ENCODE measurements at places on chromosomes 7 and 10.

GRCh38 chr7:45122975-45123860, 11.7 kb upstream of the TBRG4 start:
- DNase-seq = no peak

DNA sequence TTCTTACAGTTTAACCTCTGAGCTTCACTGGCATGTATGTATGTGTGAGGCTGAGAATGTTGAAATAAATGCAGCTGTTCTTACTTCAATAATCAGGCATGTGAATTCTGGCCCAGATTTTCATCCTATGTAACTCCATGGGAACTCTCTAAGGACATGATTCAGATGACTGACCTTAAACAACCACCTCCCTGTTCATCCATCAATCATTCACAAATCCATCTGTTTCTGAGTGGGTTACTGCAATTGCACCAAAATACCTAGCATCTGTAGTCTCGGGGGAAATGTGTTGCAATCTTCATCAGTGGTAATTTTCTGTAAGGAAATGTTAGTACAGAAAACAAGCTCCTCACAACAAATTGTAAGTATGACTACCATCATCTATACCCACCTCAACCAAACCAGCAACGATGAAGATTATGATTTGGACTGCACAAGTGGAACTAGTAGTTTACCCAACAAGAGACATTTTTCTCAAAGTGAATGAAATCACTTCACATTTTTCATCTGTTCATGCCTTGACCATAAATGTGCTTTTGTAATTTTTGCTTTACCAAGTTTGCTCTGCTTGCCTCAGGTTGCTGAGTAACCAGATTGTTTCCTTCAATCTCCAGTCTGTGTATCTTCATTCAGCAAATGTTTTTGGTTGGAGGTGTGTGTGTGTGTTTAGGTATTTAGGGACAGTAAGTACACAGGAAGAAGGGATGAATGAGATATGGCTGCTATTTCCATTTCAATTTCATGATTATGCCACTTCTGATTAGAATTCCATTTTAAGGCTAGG, 65.7 kb upstream of the FZD8 start:
- no peak for DNase-seq

- DNase-seq = no peak
Measured at GRCh38 chr7:138934861-138935260, 46.3 kb downstream of the KIAA1549 start.

DNA sequence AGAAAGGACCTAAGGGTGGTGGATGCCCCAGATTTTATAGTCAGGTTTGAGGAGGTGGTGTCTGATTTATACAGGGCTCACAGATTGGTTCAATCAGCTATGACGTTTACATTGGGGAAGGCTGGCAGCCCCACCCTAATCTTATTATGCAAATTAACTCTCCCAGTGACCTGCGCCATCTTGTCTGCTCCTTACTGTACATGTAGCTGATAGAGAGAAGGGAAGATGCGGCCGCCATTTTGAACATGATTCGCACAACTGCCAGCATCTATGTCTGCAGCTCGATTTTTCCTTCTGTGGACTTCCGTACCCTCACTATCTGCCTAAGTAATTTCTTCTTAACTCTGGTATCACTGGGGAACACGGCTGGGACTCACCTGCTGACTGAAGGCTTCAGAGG, 619.0 kb upstream of the DPP6 start:
- no peak for DNase-seq

GRCh38 chr10:67257018-67257417, 331.2 kb downstream of the LRRTM3 start:
- DNase-seq = no peak

DNA sequence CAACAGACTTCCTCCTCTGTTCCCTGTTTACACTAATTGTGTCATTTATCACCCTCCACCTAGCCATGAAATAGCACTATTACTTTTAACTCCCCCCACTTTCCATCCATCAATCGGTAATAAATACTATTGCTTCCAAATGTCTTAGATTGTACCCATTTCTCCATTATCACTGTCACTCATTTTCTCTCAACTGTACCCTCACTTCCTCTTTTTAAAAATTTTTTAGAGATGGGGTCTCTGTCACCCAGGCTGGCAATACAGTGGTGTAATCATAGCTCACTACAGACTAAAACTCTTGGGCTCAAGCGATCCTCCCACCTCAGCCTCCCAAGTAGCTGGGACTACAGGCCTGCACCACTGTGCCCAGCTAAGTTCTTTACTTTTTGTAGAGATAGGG, 123.5 kb upstream of the EGR2 start:
- DNase-seq = no peak

DNA sequence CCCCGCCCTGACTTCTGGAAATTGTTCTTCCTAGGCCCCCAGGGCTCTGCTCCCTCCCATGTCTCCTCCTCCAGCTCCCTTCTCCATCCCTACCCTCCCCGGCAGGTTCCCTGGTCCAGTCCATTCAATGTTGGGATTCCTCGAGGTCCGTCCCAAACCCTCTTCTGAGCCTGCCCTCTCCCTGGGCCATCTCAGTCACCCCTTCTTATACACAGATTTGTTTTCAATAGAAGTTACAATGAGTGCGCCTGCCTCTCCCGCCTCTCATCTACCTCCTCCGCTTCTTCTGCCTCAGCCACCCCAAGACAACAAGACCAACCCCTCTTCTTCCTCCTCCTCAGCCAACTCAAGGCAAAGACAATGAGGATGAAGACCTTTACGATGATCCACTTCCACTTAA, 67.9 kb downstream of the OAT start:
- no peak for DNase-seq

DNA sequence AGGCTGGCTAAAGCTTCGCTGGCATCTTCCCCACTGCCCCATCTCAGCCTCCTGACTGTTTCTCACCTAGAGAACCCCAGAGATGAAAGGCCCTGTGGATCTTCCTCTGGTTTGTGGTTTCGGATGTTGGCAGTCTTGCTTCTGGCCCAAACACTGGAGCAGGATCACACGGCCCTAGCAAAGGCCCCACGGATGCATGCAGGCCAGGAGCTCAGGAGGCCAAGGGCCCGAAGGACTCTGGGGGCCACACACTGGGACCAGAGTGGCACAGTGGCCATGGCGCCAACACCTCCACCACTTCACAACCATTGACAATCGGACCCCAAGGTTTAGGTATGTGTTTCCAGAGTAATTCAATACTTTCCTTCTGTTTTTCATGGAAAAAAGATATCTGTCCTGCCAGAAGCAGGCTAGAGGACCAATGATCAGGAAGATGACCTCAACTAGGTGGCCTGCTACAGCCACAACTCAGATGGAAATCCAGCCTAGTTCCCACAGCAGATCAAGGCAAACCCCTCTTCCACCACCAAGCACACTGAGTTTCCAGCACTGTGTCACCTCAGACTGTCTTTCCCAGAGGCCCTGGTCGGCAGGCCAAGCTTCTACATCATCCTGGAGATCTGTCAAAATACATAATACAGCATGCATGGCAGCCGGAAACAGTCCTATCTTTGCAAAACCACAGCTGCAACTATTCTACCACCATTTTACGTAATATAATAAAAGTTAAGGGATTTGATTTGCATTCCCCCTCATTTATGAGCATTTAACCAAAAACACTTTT, 53.0 kb downstream of the CTBP2 start:
- no peak for DNase-seq
